ENCODE measurements at places on chromosomes 12 and 14. TPM values are rescaled to one million over a fixed set of nuclear protein-coding genes. Genes with fewer than 3 reads are reported as not detected.

- H3K4me3 ChIP-seq = no peak overlapping the region
- H3K36me3 ChIP-seq = no peaks in the 10 kb centered on the region
- DNase-seq = no peak
These were observed 213.9 kb upstream of the FKBP4 start for GRCh38 chr12:2580821-2581220.

DNA sequence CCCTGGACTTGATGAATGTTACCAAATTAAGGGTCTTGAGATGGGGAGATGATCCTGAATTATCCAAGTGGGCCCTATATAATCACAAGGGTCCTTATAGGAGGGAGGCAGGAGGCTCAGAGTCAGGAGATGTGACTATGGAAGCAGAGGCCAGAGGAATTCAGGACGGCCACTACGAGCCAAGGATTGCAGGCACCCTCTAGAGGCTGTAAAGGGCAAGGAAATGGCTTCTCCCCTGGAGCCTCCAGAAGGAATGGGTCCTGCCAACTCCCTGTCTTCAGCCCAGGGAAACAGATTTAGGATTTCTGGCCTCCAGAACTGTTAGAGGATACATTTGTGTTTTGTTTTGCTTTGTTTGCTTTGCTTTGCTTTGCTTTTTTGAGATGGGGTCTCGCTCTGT lies 8.8 kb downstream of the BDKRB1 start:
- DNase-seq = no peak

- no peaks in the 10 kb centered on the region for H3K36me3 ChIP-seq
- H3K27me3 ChIP-seq = no peaks in the 10 kb centered on the region
- H3K27ac ChIP-seq = no peak overlapping the region
These were observed 19.3 kb upstream of the GALNT16 start for GRCh38 chr14:69240527-69241173.

- no peak overlapping the region for H3K27ac ChIP-seq
- no peaks in the 10 kb centered on the region for H3K4me1 ChIP-seq
- no peak overlapping the region for H3K4me3 ChIP-seq
- H3K36me3 ChIP-seq = no peaks in the 10 kb centered on the region
- H3K27me3 ChIP-seq = no peaks in the 10 kb centered on the region
These were observed 219.7 kb upstream of the PKP2 start for GRCh38 chr12:33116284-33116683.

DNA sequence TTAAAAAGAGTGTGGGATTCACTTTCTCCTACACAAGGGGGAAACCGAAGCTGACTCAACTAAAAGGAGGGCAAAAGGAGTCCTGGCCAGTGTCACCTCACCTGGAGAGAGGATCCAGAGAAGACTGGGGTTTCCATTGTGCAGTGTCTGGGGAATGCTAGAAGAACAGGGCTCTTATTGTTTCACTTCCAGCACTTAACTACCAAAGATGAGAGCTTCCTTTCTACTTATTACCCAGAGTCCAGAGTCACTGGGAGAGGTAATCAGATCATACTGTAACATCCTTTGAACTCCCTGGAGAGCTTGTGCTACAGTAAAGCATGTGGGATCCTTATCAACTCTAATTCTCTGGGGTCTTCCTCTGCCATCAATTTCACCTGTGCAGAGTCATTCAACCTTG lies 148.4 kb upstream of the BCL2L14 start:
- H3K36me3 ChIP-seq = no peaks in the 10 kb centered on the region
- H3K27me3 ChIP-seq = peaks cover 7% of the 10 kb centered on the region
- DNase-seq = no peak
- no peak overlapping the region for H3K4me3 ChIP-seq
- H3K4me1 ChIP-seq = no peaks in the 10 kb centered on the region
- H3K27ac ChIP-seq = no peak overlapping the region

- H3K27ac ChIP-seq = no peak overlapping the region
- no peak overlapping the region for H3K4me3 ChIP-seq
- no peaks in the 10 kb centered on the region for H3K27me3 ChIP-seq
- no peak for DNase-seq
These were observed 18.6 kb upstream of the EIF5 start for GRCh38 chr14:103315351-103315911.

Gene WNT1
- not detected for total RNA-seq

DNA sequence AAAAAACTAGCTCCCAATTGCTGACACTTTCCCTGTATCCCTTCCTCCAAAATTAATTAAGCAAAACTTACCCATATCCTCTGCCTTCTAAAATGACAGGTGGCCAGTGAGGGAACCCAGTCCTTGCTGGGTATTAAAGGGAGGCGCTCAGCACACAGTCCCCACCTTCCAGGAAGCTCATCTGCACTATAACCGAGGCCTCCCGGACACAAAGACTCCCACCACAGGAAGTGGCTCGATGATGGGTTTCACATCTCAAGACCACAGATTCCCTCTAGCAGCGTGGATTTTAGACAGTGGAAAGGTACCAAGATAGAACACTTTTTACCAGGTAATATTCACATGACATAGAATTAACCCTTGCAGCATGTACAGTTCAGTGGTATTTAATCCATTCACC lies 126.8 kb upstream of the NCOR2 start:
- H3K27ac ChIP-seq = peak overlapping the region; percentile 3
- no peaks in the 10 kb centered on the region for H3K27me3 ChIP-seq
- peaks cover 17% of the 10 kb centered on the region for H3K4me1 ChIP-seq
- no peak overlapping the region for H3K4me3 ChIP-seq
- no peaks in the 10 kb centered on the region for H3K36me3 ChIP-seq

DNA sequence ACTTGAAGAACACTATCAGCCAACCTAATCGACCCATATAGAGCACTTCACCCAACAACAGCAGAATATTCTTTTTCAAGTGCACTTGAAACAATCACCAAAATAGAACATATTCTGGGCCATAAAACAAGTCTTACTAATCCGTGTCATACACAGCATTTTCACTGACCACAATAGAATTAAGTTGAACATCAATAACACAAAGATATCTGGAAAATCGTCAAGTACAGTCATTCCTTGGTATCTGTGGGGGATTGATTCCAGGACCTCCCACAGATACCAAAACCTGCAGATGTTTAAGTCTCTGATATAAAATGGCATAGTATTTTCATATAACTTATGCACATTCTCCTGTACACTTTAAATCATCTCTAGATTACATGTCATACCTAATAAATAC lies 295.7 kb downstream of the BCL11B start:
- H3K4me3 ChIP-seq = no peak overlapping the region
- no peak overlapping the region for H3K27ac ChIP-seq
- H3K27me3 ChIP-seq = no peaks in the 10 kb centered on the region
- no peak for DNase-seq
- no peaks in the 10 kb centered on the region for H3K36me3 ChIP-seq

GRCh38 chr14:100820957-100821356 lies 5.0 kb upstream of the MEG3 start:
- no peaks in the 10 kb centered on the region for H3K4me1 ChIP-seq
- H3K4me3 ChIP-seq = no peak overlapping the region
- no peaks in the 10 kb centered on the region for H3K36me3 ChIP-seq
- no peak overlapping the region for H3K27ac ChIP-seq
- no peaks in the 10 kb centered on the region for H3K27me3 ChIP-seq

GRCh38 chr14:36784541-36784940 lies 122.9 kb downstream of the PAX9 start:
- H3K27me3 ChIP-seq = no peaks in the 10 kb centered on the region
- H3K36me3 ChIP-seq = no peaks in the 10 kb centered on the region
- no peak overlapping the region for H3K27ac ChIP-seq
- H3K4me3 ChIP-seq = no peak overlapping the region

DNA sequence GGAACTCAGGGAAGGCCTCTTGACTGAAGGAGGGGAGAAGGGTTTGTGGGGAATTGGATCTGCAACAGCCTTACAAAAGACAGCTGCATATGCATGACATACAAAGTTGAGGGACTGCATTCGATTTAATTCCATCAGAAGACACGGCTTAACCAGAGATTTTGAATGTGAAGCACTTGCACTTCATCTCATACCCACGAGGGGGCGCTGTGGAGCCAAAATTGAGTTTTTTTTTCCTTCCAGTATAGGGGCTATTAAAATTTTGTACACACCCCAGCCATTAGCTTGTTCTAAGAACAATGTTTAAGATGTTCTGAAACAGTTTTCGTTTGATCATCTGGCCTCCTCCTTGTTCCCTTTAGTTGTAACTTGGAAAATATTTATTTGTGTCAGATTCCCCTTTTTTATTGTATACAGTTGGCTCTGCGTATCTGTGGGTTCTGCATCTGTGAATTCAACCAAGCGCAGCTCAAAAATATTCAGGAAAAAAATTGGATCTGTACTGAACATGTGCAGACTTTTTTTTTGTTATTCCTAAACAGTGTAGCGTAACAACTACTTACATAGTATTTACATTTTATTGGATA lies 1.6 kb downstream of the SUDS3 start:
- peak overlapping the region; percentile 86 for H3K27ac ChIP-seq
- H3K27me3 ChIP-seq = no peaks in the 10 kb centered on the region
- H3K4me1 ChIP-seq = peaks cover 3% of the 10 kb centered on the region
- peaks cover 10% of the 10 kb centered on the region for H3K36me3 ChIP-seq

DNA sequence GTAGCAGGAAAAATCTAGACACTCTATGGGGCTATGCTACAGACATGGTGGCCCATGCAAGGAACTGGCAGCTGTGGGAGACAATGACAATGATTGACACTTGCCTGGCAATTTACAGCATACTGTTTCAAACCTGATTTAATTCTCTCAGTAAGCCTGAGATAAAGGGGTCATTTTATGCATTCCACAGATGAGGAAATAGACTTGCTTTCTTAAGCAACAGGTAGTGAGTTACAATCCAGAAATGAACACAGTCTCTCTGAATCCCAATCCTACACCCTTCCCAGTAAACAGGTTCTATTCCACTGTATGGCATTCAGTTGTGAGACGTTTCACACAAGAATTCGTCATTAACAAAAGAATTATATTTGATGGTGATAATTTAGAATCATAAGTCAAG lies 15.5 kb upstream of the PCNX1 start:
- no peak overlapping the region for H3K27ac ChIP-seq
- H3K27me3 ChIP-seq = peaks cover 3% of the 10 kb centered on the region
- H3K36me3 ChIP-seq = no peaks in the 10 kb centered on the region
- H3K4me3 ChIP-seq = no peak overlapping the region

DNA sequence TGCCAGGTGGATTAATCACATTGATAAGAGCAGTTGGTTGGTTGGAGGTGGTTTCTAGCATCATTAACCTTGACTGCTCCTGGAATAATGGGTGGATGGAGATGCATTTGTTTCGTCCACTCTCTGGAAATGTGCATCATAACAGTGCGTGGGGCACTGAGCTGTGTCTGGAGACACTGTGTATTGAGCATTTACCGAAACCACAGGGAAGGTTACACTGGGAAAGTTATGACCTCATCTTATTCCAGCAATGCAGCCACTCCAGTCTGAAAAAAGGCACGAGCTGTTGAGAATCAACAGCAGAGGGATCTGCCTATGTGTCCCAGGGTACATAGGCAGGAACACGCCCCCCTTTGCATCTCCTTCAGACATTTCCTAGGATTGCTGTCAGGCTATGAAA lies 27.2 kb downstream of the RNFT2 start:
- DNase-seq = no peak
- H3K36me3 ChIP-seq = no peaks in the 10 kb centered on the region
- H3K27me3 ChIP-seq = no peaks in the 10 kb centered on the region
- no peak overlapping the region for H3K4me3 ChIP-seq
- no peak overlapping the region for H3K27ac ChIP-seq

DNA sequence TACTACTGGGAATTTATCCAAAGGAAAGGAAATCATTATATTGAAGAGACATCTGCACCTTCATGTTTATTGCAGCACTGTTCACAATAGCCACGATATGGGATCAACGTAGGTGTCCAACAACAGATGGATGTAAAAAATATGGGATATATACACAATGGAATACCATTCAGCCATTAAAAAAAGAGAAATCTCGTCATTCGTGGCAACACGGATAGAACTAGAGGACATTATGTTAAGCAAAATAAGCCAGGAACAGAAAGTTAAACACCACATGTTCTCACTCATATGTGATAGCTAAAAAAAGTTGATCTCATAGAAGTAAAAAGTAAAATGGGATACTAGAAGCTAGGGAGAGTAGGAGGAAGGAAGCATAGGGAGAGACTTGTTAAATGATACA lies 82.9 kb upstream of the CLMN start:
- no peak overlapping the region for H3K27ac ChIP-seq
- no peak overlapping the region for H3K4me3 ChIP-seq
- H3K4me1 ChIP-seq = no peaks in the 10 kb centered on the region
- no peak for DNase-seq
- H3K27me3 ChIP-seq = no peaks in the 10 kb centered on the region
- H3K36me3 ChIP-seq = no peaks in the 10 kb centered on the region

DNA sequence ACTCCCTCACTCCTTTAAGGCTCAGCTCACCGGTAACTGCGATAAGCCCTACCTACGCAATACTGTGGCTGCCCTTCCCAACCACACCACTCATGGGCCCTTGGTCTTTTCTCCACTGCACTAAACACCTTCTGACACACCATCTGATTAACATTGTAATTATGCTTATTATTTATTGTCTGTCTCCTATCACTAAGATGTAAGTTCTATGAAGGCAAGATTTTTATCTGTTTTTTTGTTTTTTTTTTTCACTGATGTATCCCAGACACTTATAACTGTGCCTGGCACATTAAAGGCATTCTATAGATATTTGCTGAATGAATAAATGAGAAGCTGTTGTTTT lies 34.2 kb upstream of the PYGL start:
- DNase-seq = no peak
- H3K4me3 ChIP-seq = no peak overlapping the region
- H3K27me3 ChIP-seq = peaks cover 3% of the 10 kb centered on the region
- H3K4me1 ChIP-seq = no peaks in the 10 kb centered on the region
- no peaks in the 10 kb centered on the region for H3K36me3 ChIP-seq

GRCh38 chr12:114984634-114985061 lies 300.7 kb upstream of the TBX3 start:
- H3K4me1 ChIP-seq = no peaks in the 10 kb centered on the region
- no peaks in the 10 kb centered on the region for H3K36me3 ChIP-seq

DNA sequence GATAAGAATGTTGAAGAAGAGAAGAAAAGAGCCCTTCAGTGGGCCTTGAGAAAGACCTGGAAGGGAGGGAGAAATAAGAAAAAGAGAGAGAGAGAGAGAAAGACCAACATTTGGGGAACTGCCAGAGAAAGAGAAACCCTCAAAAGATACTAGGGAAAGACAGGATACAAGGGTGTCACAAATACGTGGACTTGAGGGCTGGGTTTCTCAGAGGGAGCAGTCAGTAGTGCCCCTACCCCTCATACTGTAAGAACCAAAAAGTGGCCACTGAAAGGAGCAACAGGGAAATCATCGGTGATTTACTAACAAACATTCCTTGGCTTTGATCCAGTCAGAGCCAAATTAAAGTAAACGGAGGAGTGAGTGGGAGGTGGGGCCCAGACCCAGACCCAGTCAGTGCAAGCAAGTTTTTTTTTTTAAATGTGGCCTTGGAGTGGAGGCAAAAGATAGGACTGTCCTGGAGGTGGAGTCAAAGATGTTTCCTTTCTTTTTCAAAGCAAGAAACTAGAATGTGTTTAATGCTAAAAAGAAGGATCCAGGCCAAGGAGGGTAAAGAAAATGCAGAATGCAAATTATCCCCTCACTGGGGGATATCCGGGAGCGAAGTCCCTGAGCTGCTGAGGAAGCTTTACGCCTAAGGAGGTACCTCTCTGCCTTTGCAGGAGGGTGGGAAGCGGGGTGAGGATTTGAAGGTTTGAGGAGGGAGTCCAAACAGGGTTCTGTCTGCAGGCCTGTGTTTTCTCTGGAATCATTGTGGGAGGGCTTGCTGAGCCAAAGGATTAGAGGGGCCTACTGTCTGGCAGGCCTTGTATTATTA lies 143.5 kb upstream of the AMIGO2 start:
- peak overlapping the region; percentile 25 for H3K27ac ChIP-seq
- no peak for DNase-seq
- no peaks in the 10 kb centered on the region for H3K36me3 ChIP-seq
- no peaks in the 10 kb centered on the region for H3K27me3 ChIP-seq
- peaks cover 8% of the 10 kb centered on the region for H3K4me1 ChIP-seq

Gene OR4E2
- not detected for total RNA-seq

Gene TUNAR
- 0.10 TPM for total RNA-seq

Gene MYG1
- 77.4 TPM for total RNA-seq

Gene GRIP1
- 9.2 TPM for total RNA-seq

All from Panc1 (cell line).